Activated naive CD4-positive, alpha-beta T cell treated with anti-CD3 and anti-CD28 coated beads, Interleukin-2, amount 50 U/mL, for 16 hours (primary cell): ENCODE measurements at places on chromosomes 7 and 10.

GRCh38 chr7:87146740-87147386 lies 5.4 kb upstream of the DMTF1 start:
- no peak for DNase-seq

GRCh38 chr7:78224923-78225322 lies 426.4 kb downstream of the PHTF2 start:
- no peak for DNase-seq

DNA sequence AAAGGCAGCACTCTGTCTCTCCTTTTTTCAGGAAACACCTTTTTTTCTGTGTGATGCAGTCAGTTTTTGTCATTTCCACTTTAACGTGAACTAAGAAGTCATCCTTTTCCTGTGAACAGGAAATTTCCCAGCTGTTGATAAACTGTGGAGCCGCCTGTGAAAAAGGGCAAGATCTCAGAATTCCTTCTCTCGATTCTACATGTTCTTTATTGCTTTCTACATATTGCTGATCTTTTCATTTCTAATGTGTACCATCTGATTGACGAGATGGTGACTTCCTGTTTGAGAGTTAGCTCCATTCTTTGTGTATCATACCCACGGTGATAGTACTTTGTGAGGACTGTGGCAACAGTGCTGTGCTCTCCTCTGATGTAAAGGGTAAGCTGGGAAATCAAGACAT lies 50.4 kb downstream of the ADD3 start:
- DNase-seq: no peak

DNA sequence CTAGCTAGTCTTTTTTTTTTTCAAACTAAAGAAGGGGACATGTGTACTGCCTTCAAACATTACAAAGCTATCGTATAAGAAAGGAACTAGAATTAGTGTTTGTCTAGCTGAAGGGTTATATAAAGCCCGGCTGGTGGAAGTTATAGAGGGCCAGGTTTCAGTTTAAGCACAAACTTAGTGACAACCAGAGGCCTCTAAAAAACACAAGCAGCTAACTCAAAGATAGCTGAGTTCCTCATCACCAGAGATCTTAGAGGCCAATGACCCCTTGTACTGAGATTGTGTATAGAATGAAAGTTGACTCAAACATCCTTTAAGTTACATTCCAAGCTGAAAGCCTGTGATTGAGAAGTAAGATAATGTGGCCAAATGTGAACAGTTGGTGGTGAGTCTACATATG lies 28.1 kb upstream of the SGMS1 start:
- DNase-seq: no peak

DNA sequence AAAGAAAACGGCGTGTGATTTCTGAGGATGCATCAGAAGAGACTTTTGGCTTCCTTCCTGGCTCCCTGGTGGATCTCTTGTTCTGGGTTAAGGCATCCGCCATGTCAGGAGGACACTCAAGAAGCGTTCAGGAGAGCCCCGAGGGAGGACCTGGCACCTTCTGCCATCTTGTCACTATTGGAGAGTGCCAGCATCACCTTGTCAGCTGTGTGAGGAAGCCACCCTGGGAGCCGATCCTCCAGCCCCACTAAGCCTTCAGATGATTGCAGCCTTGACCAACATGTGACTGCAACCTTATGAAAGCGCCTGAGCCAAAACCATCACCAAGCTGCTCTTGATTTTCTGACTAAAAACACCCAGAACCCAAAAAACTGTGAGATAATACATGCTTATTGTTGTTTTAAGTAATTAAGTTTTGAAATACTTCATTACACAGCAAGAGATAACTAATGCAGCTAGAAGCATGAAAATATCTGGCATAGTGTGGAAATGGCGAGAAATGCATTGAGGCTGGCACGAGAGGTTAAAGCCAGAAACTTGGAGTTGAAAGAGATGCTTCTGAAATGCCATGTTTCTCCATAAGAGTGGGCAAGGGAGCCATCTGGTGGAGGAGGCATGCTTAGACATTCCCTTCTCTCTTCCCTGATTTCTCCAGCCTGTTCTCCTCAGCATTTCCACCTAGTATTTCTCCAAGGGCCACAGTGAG lies 5.4 kb upstream of the ZFYVE27 start:
- DNase-seq: peak; percentile 48

GRCh38 chr10:119784340-119785067 lies 58.7 kb downstream of the INPP5F start:
- DNase-seq: no peak

- no peak for DNase-seq
These were observed 275.6 kb downstream of the CCSER2 start for GRCh38 chr10:84603971-84604370.

DNA sequence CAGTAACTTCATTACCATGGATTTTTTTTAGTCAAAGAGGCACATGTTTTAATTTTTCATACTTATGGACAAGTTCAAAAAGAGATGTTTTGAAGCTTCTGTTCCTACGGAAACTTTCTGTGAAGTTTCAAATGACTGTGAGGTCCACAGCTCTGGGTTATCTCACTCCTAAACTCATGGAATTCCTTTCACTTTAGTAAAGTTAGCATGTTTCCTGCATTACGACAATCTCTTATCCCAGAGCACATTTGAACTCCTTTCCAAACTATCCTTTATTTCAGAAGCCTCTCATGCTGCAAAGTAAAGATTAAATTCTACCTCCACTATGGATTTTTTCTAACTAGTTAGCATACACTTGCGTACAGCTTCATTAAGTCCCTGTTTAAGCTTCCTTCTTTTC lies 15.3 kb upstream of the ADD3 start:
- DNase-seq: no peak

- no peak for DNase-seq
These were observed 16.1 kb downstream of the PRF1 start for GRCh38 chr10:70586348-70586930.

DNA sequence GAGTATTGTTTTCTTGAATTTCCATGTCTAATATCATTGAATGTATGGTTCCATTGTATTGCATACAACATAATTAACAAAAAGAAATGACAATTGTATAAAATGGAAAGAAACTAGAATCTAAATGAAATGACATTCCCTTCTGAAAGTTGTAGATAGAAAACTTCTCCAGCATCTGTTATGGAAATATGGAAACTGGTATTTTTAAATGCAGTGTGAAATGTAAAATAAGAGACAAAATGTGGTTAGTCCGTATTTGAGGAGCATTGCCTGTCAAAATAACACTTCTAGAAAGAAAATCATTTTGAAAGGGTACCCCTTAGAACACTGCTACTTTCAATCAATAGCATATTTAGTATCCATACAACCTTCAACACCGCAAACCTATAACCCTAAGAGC lies 286.3 kb upstream of the CELF2 start:
- DNase-seq: no peak

DNA sequence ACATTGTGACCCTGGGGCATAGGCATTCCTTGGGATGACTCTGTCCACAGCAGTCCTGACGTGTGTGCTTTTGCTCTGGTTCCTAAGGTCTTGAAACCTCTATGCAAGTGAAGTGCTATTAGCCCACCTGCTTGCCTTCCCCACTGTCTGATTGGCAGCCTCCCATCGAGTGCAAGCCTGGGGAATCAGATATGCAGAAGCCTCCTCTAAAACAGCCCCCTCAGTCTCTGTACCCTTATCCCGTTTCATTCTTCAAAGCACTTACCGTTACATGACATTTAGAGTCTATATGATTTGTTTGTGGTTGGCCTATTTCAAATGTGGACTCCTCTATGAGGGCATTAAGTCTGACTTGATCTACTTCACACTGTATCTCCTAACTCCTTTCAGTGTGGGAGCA lies 4.3 kb downstream of the KIAA1217 start:
- no peak for DNase-seq

DNA sequence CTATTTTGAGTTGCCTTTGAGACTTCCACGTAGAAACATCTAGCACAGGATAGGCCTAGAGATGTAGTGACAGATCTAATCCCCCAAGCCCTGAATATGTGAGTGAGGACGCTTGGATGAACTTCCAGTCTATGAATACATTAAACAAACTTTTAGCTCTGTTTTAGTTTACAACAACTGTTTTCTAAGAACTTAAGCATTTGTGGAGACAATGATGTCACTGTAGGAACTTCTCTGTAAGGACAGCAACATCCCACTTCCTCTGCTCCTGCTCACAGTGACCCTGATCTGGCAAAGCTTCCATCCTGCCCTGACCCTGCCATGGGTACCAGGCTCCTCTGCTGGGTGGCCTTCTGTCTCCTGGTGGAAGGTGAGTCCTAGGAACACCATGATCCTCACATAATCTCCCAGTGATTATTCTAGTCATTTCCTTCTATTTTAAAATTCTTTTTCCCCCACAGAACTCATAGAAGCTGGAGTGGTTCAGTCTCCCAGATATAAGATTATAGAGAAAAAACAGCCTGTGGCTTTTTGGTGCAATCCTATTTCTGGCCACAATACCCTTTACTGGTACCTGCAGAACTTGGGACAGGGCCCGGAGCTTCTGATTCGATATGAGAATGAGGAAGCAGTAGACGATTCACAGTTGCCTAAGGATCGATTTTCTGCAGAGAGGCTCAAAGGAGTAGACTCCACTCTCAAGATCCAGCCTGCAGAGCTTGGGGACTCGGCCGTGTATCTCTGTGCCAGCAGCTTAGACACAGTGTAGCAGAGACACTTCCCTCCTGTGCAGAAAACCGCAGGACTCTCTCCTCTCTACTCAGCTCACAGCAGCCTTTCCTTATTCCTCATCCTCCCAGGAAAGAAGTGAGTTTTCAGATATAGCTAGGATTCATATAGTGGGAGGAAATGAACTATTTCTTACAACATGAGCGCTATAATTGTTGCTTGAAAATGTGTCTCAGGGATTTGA lies 194.4 kb upstream of the PRSS1 start:
- DNase-seq: no peak

- DNase-seq: no peak
These were observed 278.1 kb downstream of the HTR7 start for GRCh38 chr10:90579602-90580242.

DNA sequence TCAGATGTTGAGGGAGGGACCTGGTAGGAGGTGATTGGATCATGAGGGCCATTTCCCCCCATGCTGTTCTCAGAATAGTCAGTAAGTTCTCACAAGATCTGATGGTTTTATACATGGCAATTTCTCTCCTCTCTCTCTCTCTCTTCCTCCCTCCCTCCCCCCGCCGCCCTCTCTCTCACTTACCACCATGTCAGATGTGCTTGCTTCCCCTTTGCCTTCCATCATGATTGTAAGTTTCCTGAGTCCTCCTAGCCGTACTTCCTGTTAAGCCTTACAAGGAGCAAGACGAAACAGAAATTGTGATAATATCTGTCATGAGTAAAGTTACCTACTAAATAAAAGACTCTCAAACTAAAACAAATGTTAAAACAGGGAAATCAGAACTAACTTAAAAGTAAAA lies 19.9 kb upstream of the GPR141 start:
- DNase-seq: no peak

DNA sequence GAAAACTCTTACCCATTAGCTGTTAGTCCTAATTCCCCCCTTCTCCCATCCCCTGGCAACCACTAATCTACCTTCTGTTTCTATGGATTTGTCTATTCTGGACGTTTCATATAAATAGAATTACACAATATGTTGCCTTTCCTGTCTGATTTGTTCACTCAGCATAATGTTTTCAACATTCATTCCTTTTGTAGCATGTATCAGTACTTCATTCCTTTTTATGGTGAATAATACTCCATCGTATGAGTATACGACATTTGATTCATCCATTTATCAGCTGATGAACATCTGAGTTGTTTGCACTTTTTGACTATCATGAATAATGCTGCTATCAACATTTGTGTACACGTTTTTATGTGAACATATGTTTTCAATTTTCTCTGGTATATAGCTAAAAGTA lies 4.4 kb upstream of the FRAT1 start:
- DNase-seq: no peak

DNA sequence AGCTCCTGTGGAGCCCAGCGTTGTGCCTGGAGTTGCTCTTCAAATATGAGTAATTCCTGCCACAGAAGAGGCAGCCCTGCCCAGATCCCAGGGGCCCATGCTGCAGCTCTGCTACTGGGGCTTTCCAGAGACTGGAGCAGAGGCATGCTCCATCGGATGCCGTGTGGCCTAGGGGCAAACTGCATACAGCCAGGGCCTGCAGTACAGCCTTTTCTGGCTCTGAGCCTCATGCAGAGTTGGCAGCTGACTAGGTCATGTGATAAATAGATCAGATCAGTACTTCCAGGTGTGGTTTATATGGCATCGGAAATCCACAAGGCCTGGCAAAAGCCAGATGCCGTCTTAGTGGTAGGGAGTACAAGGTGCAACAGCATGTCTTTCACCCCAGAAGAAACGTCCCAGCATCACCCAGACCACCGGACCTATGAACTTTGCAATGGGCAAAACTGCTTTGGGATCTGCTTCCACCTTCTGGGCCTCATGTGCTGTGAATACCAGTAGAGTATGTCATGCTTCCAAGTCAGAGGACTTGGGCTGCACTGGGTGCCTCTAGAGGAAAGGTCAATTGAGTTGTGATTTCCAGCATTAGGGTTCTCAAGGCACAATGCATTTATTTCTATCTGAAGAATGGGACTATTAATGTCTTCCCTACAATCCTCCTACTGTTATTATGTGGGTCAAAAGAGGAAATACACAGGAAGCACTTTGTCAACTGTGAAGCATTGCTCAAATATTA lies 250.7 kb upstream of the ZNF32 start:
- no peak for DNase-seq

DNA sequence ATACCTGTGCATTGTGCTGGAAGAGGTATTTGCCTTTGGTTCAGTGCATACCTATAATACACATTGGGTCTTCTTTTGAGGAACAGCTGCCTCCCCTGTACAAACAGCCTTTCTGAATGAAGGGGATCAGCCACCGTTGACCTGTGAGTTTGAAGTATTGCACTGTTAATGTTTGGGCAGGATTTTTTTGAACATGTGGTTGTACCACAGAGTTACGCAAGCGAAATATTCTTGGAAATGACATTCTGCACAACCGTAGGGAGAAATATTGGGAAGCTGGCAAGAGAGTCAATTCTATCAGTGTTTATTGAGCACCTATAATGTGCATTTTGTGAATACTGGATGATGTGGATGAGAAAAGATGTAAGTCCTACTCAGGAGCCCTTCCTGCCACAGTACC lies 270.6 kb downstream of the AUTS2 start:
- DNase-seq: no peak

- DNase-seq: no peak
These were observed 91.1 kb upstream of the PDGFA start for GRCh38 chr7:610531-611280.

- DNase-seq: no peak
These were observed 203.6 kb downstream of the VTI1A start for GRCh38 chr10:112650588-112651030.

- DNase-seq: no peak
These were observed 97.8 kb downstream of the GRM8 start for GRCh38 chr7:127154958-127155357.

- DNase-seq: peak; percentile 42
These were observed 707 bp upstream of the C1GALT1 start for GRCh38 chr7:7181519-7182155.

GRCh38 chr10:32093650-32094049 lies 37.4 kb upstream of the KIF5B start:
- DNase-seq: no peak
